ENCODE measurements at places on chromosomes 7 and 10.
A peak's percentile ranks its signal among the peaks of the same experiment; 100 is the strongest.

GRCh38 chr7:106177300-106177690 is 65.2 kb upstream of the SYPL1 start:
- DNase-seq = no peak

GRCh38 chr7:100393233-100393905 is 20.1 kb downstream of the PILRA start:
- DNase-seq = no peak

DNA sequence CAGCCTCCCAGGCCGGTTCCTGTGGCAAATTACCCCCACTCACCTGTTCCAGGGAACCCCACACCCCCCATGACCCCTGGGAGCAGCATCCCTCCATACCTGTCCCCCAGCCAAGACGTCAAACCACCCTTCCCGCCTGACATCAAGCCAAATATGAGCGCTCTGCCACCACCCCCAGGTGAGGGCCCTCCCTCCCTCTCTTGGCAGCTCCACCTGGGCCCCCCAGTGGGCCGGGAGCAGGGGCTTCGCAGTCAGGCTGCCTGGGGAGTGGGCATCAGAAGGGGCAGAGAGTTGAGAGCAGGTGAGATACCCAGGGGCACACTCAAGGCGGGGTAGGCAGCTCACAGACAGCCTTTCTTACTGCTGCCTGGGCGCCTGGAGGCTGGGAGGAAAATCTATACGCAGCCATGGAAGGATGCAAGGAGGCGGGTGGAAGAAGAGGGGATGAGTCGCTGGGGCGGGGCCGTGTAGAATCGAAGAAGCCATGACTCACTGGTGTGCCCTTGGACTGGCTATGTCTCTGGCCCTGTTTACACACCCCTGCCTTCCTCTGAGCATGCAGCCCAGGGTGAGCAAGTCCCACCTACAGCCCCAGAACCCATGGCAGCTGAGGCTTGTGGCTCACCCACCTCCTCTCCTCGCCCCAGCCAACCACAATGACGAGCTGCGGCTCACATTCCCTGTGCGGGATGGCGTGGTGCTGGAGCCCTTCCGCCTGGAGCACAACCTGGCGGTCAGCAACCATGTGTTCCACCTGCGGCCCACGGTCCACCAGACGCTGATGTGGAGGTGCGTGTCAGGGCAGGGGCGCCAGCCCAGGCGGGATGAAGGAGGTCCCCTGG is 48.6 kb upstream of the PPIF start:
- DNase-seq = no peak

DNA sequence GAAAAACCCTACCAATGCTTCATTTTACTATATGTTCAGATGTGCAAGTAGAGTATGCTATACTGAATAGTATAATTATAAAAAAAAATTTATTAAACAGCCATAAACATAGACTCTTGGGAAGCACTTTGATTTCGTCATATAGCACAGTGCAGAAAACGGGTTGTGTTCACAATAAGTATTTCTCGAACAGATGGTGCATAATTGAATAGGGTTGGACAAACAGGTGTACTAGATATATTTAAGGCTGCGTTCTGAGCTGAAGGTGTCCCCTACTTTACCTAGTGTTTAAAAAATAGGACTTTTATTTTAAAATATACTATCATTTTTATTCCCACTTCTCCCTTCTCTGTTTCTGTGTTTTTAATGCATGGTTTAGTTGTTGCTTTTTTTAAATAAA is 841.5 kb downstream of the ANKRD7 start:
- DNase-seq = no peak

- no peak for DNase-seq
These were observed 182.6 kb downstream of the COBL start for GRCh38 chr7:51134013-51134441.

GRCh38 chr10:118171861-118172260 is 125.1 kb upstream of the RAB11FIP2 start:
- no peak for DNase-seq

GRCh38 chr7:55260171-55260570 is 105.0 kb upstream of the LANCL2 start:
- DNase-seq = no peak

DNA sequence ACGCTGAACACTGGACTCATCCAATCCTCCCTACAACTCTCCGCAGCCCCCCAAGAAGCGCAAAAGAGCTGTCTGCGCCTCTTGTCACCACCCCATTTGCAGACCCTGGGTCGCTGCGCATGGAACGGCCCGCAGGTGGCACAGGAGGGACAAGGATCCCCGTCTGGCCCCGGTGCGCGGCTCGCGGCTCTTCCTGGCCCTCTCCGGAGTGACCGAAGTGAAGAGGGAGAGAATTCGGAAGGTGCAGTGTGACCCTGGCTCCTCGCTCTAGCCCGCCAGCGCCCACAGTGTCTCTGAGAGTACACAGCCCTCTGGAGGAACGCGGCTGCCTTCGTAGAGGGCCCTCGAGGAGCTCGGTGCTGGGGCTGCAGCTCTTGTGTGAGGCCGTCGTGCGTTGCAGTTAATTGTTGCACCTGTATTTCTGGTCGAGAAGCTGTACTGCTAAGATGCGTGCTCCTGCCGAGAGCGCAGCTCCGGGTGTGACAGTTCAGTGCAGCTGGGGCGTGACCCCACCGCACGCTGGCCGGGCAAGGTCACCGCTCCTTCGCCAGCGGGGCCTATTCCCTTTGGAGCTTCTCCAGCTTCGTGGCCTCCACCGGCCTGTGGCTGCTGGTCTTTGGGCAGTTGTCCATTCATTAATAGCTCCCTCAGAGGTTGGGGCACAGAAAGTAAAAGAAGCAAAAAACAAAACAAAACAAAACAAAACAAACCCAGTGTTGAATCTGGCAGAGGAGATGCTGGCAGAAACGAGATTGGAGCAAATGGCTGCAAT is 119.0 kb downstream of the SEC23IP start:
- DNase-seq = no peak

GRCh38 chr7:129090300-129090907 is 35.5 kb upstream of the TNPO3 start:
- no peak for DNase-seq

GRCh38 chr7:49850921-49851613 is 77.6 kb downstream of the VWC2 start:
- DNase-seq = no peak

DNA sequence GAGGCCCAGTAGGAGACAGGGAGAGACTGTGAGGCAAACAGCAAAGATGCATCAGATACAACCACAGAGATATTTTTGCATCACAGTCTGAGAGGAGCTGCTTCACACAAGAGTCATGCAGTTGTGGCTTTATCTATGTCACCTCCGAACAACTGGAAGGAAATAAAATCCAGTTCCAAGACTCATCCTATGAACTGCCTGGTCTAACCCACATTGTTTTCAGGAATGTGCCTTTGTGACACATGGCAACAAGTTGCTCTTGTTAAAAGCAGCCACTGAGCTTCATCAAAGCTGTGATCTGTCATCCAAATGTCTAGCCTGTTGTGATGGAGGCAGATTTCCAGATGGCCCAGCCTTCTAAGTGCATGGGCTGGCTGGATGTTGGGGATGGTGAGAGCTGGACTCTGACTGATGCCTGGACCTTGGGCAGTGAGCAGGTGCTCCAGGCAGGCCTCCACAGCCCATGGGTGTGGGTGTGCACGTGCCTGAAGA is 255.0 kb downstream of the BMPER start:
- DNase-seq = no peak

GRCh38 chr10:87658858-87659555 is 671 bp upstream of the PAPSS2 start:
- DNase-seq = no peak

DNA sequence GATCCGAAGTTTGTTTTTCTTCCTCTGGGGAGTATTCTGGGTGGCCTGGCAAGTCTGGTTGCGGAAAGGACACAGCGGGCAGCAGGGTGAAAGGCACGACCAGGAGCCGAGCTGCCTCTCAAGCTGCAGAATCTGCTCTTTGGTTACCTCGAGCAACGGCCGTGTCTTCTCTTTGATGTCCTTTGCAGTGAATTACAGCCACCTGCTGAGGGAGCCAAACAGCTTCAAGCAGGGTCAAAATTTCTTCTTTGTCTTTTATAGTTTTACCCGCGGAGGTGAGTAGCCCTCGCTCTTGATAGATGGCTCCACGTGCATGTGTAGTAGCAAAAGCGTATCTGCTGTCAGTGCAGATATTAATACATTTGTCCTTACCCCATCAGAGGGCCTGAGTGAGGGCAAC is 177.3 kb upstream of the MBL2 start:
- DNase-seq = no peak

- peak; percentile 69 for DNase-seq
These were observed 60.9 kb downstream of the ARMC3 start for GRCh38 chr10:22988581-22989360.

GRCh38 chr10:69641261-69641980 is 11.4 kb downstream of the FAM241B start:
- peak; percentile 28 for DNase-seq

DNA sequence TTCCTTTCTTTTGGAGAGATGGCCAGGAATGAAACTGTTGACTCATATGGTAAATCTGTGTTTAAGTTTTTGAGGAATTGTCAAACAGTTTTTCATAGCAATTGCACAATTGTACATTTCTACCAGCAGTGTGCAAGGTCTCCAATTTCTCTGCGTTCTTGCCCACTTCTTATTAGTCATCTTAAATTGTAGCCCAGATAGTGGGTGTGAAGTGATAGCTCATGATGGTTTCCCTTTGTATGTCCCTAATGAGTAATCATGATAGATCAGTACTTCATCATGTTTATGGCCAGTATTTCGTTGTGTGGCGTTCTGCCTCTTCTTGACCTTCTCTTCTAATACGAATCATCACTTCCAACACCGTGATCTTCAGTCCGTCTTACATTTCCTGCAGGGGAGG is 136.3 kb downstream of the DOCK1 start:
- no peak for DNase-seq

DNA sequence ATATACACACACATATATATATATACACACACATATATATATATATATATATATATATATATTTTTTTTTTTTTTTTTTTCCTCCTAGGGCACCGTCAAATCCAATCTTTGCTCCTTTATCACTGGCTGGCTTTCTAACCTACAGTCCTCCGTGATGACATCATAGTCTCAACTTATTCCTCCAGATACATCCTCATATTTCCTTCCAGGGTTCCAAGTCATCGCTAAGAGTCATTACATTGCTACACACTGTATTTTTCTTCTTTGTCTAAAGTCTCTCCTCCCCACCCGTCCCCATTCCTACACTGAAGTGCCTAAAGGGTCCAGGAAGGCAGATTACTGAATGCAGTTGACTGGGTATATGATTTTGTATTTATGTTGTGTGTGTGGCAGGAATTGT is 1.1 kb upstream of the FAM200A start:
- no peak for DNase-seq

DNA sequence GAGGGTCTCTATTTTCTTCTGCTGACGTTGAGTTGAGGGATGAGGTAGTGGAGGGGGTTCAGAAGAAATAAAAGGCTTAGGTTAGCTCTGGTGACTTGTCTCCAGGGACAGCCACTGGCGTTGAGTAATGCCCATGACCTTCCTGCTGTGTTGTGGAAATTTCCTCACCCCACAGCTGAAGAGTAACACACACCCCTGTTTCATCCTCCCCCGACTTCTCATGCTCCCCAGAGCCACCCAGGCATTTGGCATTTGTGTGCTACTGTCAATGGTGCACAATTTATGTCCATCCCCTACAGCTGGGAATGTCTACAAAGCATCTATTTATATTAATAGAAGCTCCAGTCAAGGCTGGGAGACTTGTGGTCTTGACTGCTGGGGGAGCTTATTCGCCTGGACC is 4.7 kb upstream of the TMEM72 start:
- DNase-seq = no peak

- DNase-seq = no peak
These were observed at the start of gene KLF14 for GRCh38 chr7:130733931-130734814. KLF14 (minus strand) TSS chr7:130734207; CDS start chr7:130734033, 174 bp downstream.

GRCh38 chr7:81768951-81769778 is 682 bp downstream of the HGF start:
- no peak for DNase-seq

DNA sequence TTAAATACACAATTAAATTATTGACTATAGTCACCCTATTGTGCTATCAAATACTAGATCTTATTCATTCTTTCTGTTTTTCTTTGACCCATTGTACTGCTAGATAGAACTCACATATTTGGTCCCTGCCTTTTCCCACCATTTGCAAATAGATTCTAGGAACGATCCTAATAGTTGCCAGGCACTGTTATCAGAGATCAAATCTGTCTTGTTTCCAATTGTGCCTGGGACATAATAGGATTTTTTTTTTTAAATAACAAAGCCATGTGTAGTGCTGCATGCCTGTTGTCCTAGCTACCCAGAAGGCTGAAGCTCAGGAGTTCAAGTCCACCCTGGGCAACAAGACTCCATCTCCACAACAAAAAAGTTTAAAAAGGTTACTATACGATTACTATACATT is 72.0 kb downstream of the C1GALT1 start:
- DNase-seq = no peak

- DNase-seq = no peak
These were observed 41.8 kb upstream of the MKI67 start for GRCh38 chr10:128167926-128168520.
